ENCODE measurements at places on chromosomes 7 and 10. TPM values are rescaled to one million over a fixed set of nuclear protein-coding genes. Genes with fewer than 3 reads are reported as not detected.

Gene LGI1
- 66.1 TPM for total RNA-seq

Gene TFEC
- total RNA-seq, result 2.2 TPM

Gene PYROXD2
- total RNA-seq, result 1.4 TPM

Gene ZNF783
- total RNA-seq, result 13.3 TPM

Gene PHYHIPL
- 42.4 TPM for total RNA-seq

Gene RNF32
- 2.2 TPM for total RNA-seq

Gene LMOD2
- not detected for total RNA-seq

Gene SPDYE18
- 1.4 TPM for total RNA-seq

Gene PTPRE
- total RNA-seq, result 19.8 TPM

Gene LIPN
- total RNA-seq, result not detected

Gene TAS2R60
- total RNA-seq, result not detected

Gene TFR2
- total RNA-seq, result 5.3 TPM

Gene BICC1
- 7.6 TPM for total RNA-seq

Gene HUS1
- total RNA-seq, result 21.1 TPM

Gene AKR1D1
- not detected for total RNA-seq

Gene RET
- 0.94 TPM for total RNA-seq

Gene TSPAN33
- 4.7 TPM for total RNA-seq

Gene FHIP2A
- 47.7 TPM for total RNA-seq

Gene PUS7
- 35.6 TPM for total RNA-seq

Gene SCIN
- 1.6 TPM for total RNA-seq

Gene NPSR1
- total RNA-seq, result not detected

Gene PSMG3
- 19.2 TPM for total RNA-seq

Gene SFRP4
- total RNA-seq, result 1.1 TPM

Gene TBX20
- total RNA-seq, result not detected

Gene SEMA4G
- total RNA-seq, result 8.0 TPM

Gene TYW1
- 13.9 TPM for total RNA-seq

Gene LIPM
- total RNA-seq, result not detected

Gene WAPL
- total RNA-seq, result 80.3 TPM

Gene TES
- total RNA-seq, result 13.4 TPM

Gene LDB3
- 0.16 TPM for total RNA-seq

Gene ASAH2
- 1.7 TPM for total RNA-seq

Gene RPEL1
- 0.16 TPM for total RNA-seq

Gene ZNF33A
- total RNA-seq, result 70.5 TPM

Gene COL13A1
- total RNA-seq, result 1.7 TPM

Gene GDF2
- not detected for total RNA-seq

Gene SFTPA1
- 0.16 TPM for total RNA-seq

Gene THNSL1
- 17.9 TPM for total RNA-seq

Gene PRSS37
- not detected for total RNA-seq

Gene DYNC1I1
- 182 TPM for total RNA-seq

Gene FFAR4
- not detected for total RNA-seq

Gene FAM180A
- total RNA-seq, result not detected

Gene MORN4
- 36.8 TPM for total RNA-seq

Gene GBX1
- not detected for total RNA-seq

Gene TRIM74
- total RNA-seq, result 0.47 TPM

Gene GRID2IP
- 1.2 TPM for total RNA-seq

All from occipital lobe (tissue), 3 donors.